ENCODE measurements at places on chromosomes 1 and 21.

- DNase-seq: no peak
Observed at GRCh38 chr1:225657462-225657989, 4.6 kb upstream of the ENAH start.

GRCh38 chr1:196001188-196001587 lies 607.1 kb downstream of the KCNT2 start:
- no peak for DNase-seq

- no peak for DNase-seq
Observed at GRCh38 chr1:92567211-92567868, 80.6 kb upstream of the GFI1 start.

- no peak for DNase-seq
Observed at GRCh38 chr1:203593723-203594122, 32.9 kb upstream of the ATP2B4 start.

GRCh38 chr1:219298571-219299148 lies 125.0 kb downstream of the LYPLAL1 start:
- no peak for DNase-seq

DNA sequence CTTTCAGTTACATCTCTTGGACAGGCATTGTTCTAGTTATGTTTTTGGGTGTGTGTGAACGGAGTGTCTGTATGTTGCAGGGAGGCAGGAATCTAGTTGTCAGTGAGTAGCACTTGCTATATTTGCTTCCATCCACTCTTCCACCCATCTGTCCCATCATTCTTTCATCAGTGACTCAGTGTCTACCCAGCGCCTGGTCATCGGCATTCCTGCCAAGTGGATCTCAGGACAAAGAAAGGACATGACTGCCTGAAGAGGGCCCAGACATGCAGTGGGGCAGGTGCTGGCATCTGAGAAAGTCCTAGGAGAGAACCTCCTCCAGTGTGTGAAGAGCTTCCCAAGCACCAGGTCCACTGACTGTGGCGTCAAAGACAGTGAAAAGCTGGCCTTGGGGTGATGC lies 27.3 kb upstream of the MAGOH start:
- DNase-seq: no peak

DNA sequence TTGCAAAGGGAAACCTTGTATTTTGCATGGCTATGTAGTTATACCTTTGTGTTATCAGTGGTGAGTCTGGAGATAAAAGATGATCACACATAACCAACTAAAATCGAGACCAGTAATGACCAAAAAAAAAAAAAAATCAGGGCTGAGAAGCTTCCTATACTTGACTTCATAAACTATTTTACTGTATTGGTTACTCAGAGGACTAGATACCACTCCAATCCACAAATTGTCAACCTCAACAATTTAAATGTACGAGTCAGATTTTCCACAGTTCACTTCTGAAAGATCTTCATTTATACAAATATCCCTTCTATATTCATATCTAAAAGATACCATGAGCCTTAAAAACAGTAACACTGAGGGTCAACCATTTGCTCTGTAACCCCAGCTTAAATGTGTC lies 71.7 kb downstream of the NRIP1 start:
- DNase-seq: no peak

DNA sequence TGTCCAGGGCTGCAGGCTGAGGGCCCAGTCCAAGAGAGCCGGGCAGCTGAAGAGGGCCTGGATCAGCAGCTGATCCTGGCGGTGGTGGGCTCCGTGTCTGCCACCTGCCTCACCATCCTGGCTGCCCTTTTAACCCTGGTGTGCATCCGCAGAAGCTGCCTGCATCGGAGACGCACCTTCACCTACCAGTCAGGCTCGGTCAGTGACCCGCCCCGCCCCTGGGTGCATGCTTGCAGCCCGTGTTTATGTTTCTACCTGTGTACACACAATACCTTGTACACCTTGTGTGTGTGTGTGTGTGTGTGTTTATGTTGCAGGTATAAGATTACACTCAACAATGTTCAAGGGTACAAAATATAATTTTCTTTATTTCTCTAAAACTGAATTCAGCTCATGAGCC lies 13.0 kb downstream of the TIE1 start:
- no peak for DNase-seq

DNA sequence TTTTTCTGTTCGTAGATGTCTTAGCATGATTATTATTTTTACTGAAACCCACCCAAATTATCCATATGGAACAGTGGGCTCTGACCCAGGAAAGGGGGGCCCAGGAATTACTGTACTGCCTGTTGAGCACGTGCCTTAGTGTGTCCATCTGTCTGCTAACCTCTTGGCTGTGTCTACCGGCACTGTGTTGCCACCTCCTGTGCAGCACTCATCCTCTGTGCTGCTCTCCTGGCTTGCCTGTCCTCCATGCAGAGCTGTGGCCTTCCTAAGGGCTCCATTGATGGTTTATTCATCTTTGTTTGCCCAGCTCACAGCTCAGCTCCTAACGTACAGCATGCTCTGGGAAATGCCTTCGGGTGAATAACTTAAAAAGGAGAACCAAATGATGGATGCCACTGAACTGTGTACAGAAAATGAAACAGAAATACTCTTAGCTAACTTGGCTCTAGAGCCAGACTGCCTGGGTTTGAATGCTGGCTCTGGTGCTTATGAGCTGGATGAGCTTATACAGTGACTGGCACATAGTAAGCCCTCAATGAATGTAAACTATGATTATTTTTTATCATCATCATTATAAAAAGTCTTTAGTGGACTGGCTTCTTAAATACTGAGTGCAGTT lies 11.4 kb upstream of the RPTN start:
- no peak for DNase-seq

DNA sequence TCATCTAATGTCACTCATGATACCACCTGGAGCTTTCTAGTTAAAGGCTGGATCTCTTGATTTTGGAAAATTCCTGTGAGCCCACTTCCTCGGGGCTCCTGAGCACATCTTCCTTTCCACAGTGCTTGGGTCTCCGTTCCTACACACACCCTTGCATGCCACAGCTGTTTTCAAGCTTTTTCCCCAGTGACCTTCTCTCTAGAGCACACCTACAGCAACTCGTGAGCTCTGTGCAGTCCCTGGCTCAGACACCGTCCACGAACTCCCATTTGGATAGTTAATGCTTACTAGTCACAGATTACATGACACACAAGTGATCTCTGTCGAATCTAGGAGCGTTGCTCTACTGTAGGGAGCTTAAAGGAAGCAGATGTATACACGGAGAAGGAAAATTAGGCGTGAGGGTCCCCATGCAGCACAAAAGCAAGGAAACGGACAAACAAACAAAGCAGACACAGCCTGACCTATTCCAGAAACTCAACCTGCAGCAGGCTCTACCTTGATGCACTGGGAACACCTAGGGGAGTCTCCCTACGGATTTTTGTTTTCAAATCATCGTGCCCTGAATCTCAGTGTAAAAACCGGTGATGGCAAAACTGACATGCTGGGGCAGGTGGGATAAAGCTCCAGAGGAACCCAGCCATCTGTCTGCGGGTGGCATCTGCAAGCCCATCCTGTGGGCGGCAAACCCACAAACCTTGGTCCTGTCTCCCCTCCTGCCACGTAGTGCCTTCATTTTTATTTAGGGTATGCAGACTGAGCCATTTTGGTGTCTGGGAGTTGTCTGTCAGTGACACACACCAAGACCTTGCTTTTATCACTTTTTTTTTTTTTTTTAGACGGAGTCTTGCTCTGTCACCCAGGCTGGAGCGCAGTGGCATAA lies 177.8 kb downstream of the RUNX1 start:
- no peak for DNase-seq

DNA sequence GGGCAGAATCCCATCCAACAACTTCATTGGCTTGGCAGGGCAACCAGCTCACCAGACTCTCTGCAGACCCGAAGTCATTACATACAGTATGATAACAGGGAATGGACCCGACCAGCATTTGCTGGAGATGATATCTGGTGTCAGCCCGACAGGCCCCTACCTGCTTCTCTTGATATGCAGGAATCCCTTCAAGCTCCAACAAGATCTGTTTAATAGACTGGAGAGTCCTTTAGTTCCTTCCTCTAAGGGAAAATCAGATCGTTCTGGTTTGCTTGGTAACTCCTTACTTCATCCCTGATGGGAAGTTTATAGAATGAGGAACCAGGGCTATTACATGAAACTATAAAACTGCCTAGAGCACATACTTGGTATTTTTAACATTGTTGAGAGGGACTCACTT lies 61.2 kb downstream of the EDARADD start:
- DNase-seq: no peak

DNA sequence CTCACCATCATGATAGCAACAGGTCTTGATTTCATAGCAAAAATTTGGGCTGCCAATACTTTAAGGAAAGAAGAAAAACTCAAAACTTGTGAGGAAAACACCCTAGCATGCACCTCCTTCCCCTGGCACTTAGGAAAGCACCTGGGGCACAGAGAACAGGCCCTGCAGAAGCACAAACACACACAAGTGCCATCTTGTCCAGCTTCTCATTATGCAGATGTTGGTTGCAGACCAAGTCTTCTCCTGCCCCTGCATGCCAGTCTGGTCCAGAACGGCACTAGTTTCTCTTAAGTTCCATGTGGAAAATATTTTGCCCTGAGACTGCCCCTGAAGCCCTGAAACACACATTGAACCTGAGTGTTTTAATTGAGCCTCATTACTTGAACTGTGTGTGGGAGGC lies 6.3 kb upstream of the ETV3 start:
- DNase-seq: no peak

All from ecto neural progenitor cell (in vitro differentiated cells).